Neural progenitor cell (in vitro differentiated cells): ENCODE measurements at places on chromosomes 2 and 18. TPM values are rescaled to one million over a fixed set of nuclear protein-coding genes. Genes with fewer than 3 reads are reported as not detected.

COL4A3 gene
- total RNA-seq: not detected in 2 replicates

SDC1 gene
- 27.5 and 54.0 TPM in 2 replicates for total RNA-seq

CENPA gene
- 42.8 and 55.0 TPM in 2 replicates for total RNA-seq

APOB gene
- 0.34 and 0.47 TPM in 2 replicates for total RNA-seq

RTP5 gene
- not detected in 2 replicates for total RNA-seq

SCYGR4 gene
- not detected in 2 replicates for total RNA-seq

CCL20 gene
- not detected in 2 replicates for total RNA-seq

CDKL4 gene
- not detected in 2 replicates for total RNA-seq

LIMS3 gene
- total RNA-seq: not detected in 2 replicates

NOL4 gene
- 0.81 and 11.5 TPM in 2 replicates for total RNA-seq

- DNase-seq: peak; percentile 23
Observed at GRCh38 chr2:126643431-126643830, 12.5 kb upstream of the GYPC start.

GRCh38 chr2:235575431-235575830 is 81.6 kb downstream of the AGAP1 start:
- no peak for DNase-seq

GRCh38 chr2:36704475-36705150 is 8.1 kb downstream of the VIT start:
- no peak for DNase-seq

DNA sequence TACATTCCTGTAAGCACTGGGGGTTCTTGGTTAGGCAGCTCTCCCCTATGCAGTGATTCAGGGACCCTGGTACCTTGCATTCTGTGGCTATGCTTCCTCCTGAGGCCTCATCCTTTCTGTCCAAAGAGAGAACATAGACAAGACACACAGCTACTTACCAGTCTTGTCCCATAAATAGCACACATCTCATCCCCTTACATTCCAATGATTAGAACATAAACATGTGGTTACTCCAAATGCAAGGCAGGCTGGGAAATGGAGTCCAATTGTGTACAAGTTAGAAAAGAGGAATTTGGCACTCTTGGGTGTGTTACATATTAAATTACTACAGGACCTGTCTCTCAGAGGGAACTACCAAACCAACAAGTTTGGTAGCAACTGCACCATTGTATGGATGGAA is 171.3 kb downstream of the ARHGAP15 start:
- no peak for DNase-seq

DNA sequence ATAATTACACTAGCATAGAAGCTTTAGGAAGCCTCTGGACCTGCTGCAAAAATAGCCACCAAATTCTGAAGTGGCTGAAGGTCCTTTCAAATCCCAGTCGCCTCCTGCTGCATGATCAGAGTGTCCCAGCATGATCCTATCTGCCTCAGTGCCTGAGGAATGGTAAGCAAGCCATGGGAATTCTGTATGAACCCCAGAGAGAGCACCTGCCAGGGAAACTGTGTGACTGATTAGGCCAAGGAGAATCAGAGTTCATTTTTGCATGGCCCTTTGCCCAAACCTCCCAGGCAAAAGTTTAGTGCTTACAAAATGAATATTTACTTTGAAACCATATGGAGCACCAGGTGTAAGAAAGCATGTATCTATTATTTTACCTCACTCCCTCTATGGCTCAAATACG is 221.4 kb downstream of the ARL4C start:
- peak; percentile 48 for DNase-seq

- no peak for DNase-seq
Observed at GRCh38 chr18:48982266-48982665, 31.5 kb upstream of the SMAD7 start.

GRCh38 chr2:88627055-88627855 is at the start of gene EIF2AK3:
TSS of gene EIF2AK3 (minus strand) at chr2:88627464. CDS start at chr2:88627274, 190 bp downstream.
- DNase-seq: peak; percentile 100

DNA sequence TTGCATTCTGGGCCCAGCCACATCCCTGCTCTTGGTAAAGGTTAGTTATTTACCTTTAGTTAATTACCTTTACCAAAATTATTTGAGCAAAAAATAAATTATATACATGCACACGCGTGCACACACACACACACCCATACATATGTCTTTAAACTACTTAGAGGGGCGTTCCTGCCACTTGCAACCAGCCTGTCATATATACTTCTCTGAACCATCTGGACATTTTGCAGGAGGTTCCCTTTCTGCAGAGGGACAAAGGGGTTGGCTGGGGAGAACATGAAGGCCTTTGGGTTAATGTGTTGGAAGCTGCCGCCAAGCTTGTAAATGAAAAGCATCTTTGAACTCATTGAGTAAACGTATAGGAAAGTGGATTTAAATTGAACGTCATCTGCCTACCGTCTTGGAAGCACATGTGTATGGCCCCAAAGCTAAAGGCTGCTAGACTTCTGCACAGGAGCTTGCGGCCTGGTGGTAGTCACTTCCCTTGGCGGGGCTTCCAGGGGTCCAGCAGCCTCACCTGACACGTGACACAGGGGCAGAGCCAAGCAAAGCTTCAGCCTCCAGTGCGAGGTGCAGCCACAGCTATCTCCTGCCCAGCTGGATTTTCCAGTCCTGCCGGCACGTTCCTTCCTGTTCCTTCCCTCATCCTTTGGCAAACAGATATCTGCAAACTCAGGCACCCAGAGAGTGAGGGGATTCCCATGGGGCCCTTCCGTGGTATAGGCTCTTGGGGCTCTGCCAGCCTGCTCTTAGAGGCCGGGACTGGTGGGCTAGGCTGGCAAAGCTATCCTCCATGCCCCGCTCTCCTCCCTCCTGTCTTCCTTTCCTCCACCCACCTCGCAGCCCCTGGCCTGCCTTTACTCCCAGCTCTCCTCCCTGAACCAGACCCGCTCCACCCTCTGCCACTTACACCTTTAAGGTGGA is 46.1 kb downstream of the SERTAD2 start:
- no peak for DNase-seq

DNA sequence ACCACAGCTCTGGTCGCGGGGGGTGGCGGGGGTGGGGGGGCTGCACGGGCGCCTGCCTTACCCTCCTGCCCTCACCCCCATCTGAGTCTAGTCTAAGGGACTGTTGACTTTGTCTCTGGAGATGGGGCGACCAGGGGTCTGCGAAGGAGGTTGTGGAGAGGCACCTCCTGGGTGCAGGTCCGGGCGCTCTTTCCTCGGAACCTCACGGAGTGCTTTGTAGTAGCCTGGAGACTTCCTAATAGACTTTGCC is 141.3 kb downstream of the MEIS1 start:
- no peak for DNase-seq

- DNase-seq: peak; percentile 89
Observed at GRCh38 chr2:104790100-104790811, 63.7 kb upstream of the POU3F3 start.

DNA sequence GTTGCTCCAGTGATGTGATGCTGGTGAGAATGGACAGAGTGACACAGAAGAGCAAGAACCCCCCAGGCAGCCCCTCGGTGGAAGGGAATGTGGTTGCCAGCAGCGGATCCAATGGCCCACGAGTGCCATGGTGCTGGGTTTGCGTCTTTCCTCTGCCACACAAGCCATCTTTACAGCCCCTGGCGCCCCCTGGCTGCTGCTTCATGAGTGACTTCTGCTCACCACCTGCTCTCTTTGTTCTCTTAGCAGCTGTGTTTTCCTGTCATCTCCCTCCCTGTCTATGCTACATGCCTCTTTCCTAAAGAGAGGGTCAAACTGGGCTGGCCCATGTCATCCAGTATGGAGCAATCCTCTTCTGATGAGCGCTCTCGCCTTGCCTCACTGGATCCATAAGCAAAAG is 300.0 kb upstream of the SMIM21 start:
- DNase-seq: peak; percentile 76

GRCh38 chr2:222495388-222495787 is 71.0 kb downstream of the SGPP2 start:
- DNase-seq: no peak

- DNase-seq: no peak
Observed at GRCh38 chr2:56227811-56228210, 44.0 kb downstream of the CCDC85A start.

GRCh38 chr2:173282795-173283545 is 71.7 kb upstream of the CDCA7 start:
- no peak for DNase-seq

DNA sequence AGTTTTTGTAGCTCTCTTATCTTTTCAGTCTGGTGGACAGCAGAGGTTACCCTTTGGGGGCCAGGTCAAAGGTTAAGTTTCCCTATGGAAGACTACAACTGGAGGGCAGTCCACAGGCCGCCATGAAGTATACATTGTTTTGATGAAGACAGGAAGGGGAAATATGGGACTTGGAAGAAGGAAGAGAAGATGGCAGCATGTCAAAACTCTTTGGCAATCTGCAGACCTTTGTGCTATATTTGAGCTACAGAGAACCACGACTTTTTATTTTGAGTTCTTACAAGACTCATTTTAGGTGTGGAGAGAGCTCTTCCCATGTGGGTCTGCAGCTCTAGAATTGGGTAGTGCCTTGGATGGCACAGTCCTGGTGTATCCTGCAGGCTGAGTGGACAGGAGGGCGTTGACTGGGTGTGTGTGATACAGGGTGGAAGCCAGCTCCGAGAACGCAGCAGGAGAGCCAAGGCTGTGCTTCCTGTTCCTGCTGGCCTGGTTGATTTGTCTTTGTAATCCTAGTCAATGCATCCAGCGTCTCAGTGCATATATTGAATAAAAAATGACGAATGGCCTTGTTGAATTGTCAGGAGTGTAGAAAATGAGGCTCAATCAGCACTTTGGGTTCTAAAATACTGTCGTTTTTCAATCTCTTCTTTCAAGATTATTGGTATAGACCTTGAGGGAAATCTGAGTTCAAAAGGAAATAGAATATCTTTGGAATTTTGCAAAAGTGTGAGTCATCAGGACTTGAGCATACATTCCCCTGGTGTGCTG is 11.5 kb downstream of the ITGA6 start:
- DNase-seq: no peak

- DNase-seq: no peak
Observed at GRCh38 chr2:144268036-144268678, 251.8 kb downstream of the ZEB2 start.

DNA sequence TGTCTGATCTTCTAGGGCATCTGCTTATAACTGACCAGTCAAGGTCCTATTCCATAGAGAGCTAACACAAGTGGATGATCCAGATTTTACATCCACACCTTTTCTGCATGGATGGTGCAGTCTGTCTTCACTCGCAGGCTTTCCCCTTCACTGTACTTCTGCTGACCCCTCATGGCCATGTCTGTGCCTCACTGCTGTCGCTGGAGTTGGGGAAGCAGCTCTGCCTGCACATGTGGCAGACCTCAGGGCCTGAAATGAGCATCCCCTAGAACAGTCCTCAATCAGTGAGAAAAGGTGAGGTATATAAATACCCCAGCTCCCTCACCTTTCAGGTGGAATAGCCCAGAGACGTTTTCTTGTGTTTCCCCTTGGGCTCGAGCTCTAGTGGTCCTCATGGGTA is 233.8 kb downstream of the ANKRD36B start:
- DNase-seq: peak; percentile 6

DNA sequence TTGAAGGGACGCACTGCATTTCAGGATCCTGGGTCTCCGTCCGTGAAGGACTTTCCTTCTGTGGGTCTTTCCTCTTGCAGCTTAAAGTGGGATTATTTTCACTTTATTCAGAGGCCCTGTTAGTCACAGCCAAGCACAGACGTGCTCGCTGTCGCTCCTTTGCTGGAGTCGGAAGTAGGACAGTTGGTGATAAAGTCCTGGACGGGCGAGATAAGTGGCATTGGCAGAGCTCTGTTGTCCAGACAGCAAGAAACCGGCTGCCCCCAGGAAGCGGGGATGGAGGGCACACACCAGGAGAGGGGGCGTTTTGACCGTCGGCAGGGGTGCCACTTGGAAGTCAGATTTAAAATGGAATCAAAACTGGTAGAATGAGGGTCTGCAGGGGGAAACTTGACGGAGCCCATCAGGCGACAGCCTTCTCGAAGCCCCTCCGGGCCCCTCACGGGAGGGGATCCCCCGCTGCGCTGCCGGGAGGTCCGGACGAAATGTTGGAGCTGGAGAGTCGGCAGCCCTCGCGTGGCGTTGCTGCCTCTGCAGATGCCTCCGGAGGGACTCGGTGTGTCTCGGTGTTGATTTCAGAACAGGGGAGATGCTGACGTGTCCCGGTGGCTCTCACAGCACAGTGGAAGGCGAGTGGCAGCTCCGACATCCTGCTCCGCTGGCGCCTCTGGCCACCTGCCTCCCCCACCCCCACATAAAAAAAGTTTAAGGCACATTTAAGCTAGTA is 124.2 kb downstream of the NFATC1 start:
- peak; percentile 50 for DNase-seq

DNA sequence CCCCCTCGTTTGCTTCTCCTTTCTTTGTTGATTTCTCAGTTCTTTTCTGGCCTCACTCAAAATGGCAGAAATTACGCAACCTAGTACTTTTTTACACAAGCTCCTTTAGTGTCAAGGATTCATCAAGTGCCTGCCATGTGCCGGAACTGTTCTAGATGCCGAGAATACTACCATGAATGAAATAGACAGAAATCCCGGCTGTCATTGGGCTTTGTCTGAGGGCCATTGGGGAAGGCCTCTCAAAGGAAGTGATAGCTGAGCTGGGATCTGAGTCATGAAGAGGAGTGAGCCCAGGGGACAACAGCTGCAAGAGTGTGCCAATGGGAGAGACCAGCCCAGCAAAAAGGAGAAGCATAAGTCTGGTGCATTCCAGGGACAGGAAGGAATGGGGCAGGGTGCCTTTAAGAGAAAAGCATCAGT is 34.3 kb upstream of the PPP1CB start:
- no peak for DNase-seq

DNA sequence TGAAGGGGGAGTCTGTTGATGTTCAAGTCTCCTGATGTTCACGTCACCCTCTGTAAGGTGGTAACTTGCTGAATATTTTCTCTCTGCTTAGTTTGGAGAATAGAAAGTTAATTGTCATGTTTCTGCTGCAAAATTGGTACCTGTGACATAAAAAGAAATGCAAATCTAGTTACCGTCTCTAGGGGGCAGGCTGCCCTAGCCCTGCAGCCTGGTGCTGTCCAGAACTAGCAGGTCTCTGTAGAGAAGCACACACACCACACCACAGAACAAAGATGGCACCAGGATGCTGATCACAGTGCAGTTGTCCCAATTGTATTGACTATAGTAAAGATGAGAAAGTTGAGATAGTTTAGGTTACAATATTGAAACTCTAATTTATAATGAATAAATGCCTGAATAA is 47.0 kb downstream of the SLC9A4 start:
- DNase-seq: peak; percentile 56

- no peak for DNase-seq
Observed at GRCh38 chr2:27803046-27803445, 31.5 kb downstream of the MRPL33 start.

- no peak for DNase-seq
Observed at GRCh38 chr2:8648441-8649213, 33.2 kb upstream of the ID2 start.

- peak; percentile 32 for DNase-seq
Observed at GRCh38 chr2:109260886-109261700, 132.1 kb downstream of the SH3RF3 start.

GRCh38 chr2:101827246-101827645 is 129.7 kb downstream of the MAP4K4 start:
- DNase-seq: no peak

DNA sequence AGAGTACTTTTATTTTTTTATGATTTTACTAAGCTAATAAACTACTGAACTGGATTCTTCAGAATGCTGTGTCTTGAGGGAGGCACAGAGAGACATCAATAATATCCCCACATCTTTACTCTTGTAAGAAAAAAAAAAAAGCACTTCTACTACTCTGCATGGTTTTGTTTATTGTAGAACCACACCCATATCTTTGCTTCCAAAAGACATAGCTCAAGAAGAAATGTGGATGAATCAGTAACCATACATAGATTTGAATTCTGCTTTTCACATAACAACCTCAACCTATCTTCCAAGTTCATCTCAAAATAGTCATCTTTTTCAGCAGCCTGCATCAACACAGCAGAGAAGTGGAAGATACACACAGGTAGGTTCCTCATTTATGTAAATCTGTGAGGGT is 12.2 kb upstream of the COL5A2 start:
- no peak for DNase-seq

- DNase-seq: no peak
Observed at GRCh38 chr18:21183670-21184069, 58.4 kb upstream of the GREB1L start.
